ENCODE measurements at places on chromosomes 3 and 15.
A peak's percentile ranks its signal among the peaks of the same experiment; 100 is the strongest.

DNA sequence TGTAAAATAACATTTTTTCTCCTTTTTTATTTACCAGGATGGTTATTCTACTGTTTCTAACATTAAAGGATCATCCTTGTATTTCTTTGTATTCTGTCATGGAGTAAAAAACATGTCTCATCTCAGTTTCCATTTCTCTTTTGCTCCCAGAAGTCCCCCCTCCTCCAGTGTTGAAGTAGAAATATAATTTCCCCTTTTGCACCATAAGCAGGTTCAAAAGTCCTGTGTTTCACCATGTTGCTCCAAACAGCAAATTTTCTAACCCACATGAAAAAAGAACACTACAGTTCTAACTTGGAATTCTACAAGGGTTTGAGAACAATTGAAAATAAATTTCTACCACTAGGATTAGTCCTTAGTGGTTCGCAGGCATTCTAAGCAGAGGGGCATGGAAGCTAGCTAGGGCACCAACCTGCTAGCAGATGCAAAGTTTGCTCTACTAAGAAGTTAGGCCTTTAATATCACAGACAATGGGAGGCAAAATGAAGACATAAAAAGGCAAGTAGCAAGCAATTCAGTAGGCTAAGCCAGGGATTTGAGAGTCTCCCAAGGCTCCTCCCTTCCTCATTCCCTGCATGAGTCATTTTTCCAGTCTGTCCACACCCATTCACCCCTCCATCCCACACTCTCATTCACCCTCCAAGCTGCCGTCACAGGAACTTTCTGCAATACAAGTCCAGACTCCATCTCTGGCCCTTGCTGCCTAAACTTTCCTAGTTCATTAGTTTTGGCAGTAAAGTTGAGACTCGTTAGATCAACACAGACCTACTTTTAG lies 2.3 kb upstream of the MBNL1 start:
- no peak for DNase-seq

DNA sequence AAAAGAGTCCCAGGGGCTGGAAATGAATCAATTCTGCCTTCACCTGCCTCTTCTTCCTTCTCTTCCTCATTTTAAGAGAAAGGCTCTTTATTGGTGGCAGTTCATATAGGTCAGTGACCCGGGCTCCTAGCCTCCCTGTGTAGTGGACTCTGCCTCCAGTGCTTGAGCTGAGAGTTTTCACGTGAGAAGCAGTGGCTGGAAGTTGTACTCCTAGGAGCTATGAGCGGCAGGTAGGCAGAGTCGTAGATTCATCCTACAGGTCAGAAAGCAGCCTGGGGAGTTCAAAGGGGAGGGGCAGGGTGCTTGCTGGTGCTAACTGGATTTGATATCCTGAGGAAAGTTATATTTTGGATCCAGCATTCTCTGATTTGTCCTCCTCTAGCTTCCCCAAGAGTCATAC lies 101.1 kb downstream of the RPLP1 start:
- no peak for DNase-seq

GRCh38 chr3:194987571-194988494 lies 283.1 kb downstream of the XXYLT1 start:
- DNase-seq, result no peak

DNA sequence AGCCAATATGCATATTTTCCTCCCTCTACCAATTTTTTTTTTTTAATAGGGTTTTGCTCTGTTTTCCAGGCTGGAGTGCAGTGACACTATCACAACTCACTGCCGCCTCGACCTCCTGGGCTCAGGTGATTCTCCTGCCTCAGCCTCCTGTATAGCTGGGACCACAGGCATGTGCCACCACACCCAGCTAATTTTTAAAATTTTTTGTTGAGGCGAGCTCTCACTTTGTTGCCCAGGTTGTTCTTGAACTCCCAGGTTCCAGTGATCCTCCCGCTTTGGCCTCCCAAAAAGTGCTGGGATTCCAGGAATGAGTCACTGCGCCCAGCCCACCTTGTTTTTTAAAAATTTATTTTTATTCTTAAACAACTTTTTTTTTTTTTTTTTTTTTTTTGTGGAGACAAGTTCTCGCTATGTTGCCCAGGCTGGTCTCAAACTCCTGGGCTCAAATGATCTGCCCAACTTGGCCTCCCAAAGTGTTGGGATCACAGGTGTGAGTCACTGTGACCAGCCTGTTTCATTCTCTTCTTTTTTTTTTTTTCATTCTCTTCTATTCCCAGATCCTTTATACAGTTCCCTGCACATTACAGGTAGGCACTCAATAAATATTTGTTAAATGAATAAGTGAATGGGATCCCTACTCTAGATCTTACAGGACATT lies 40.5 kb upstream of the PIK3CB start:
- no peak for DNase-seq

- peak; percentile 73 for DNase-seq
Observed at GRCh38 chr3:125051715-125052581, 3.8 kb downstream of the HEG1 start.

GRCh38 chr3:171535133-171535532 lies 74.9 kb upstream of the TNIK start:
- DNase-seq, result no peak

DNA sequence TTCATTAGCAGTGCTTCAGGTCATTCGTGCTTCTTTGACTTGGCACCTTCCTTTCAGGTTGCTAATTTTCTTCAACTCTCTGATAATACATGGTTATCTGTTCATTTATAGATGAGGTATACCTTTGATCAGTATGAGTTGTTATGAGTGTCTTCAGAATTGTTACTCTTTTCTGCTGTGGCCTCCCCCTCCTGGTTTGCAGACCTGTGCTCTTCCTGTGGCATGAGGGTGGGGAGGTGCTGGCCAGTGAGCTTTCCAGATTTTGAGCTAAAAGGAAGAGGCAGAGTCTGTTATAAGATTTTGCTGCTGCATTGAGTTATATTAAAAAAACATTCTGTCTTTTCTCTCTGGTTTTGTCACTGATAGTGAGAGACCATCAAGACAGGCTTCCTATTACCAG lies 30.8 kb upstream of the GOLGA6L9 start:
- DNase-seq, result no peak

- DNase-seq, result no peak
Observed at GRCh38 chr15:63349156-63349555, 32.5 kb downstream of the CA12 start.

DNA sequence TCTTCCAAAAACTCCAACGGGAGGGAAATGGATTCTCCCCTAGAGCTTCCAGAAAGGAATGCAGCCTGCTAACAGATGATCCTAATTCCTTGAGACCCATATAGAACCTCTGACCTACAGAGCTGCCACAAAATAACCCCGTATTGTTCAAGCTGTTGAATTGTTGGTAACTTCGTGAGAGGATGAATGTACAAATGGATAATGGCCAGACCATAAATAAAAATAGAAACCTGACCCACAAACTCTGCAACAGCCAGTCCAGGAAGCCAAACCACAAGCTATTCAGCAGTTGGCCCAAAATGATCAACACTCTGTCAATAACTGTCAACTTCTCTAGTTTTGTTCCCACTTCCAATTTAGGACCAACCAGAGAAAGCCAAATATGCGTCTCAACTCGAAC lies 414.0 kb upstream of the ZNF717 start:
- no peak for DNase-seq

GRCh38 chr3:4877173-4877787 lies 102.0 kb upstream of the BHLHE40 start:
- no peak for DNase-seq

DNA sequence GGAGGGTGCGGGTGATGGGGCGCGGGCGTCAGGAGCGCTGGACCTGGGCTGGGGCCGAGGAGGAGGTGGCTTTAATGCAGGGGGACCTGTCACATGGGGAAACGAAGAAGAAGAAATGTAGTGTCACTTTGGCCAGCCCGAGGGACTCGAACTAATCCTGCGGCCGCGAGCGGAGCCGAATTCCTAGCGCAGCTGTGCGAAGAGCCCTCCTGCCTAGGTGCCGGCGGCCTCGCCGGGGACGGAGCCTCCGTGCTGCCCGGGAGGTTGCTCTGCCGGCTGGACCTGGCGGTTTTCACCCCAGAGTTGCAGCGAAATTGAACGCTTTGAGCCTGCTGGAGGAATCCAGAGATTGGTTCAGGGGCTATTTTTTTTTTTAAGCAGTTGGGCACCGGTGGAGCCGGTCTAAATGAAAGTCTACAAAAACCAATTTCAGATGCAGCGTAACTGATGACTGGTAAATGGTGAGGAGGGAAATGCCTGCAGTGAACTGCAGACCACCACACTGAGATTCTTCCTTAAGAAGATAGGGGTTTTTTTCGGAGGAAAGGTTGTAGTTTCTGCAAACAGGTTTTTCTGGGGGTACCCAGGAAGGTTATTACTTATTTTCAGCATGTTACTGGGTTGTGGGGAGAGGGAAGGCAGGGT lies 662 bp downstream of the TMEM108 start:
- DNase-seq, result peak; percentile 24

DNA sequence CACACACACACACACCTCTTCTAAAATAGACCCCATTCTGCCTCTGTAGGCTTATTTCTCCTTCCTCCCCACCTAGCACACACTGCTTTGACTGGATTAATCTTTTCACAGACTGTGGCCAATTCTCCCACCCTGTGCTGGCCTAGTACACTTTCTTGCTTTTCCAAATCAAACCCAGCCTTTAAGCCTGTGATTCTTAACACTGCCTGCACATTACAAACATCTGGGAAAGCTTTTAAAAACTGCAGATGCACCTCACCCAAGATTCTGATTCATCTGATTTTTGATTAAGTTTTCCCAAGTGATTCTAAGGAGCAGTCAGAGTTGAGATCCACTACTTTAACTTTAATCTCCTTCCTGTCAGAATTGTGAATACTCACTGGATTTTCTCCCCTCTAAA lies 12.8 kb downstream of the CSNK1G1 start:
- no peak for DNase-seq

DNA sequence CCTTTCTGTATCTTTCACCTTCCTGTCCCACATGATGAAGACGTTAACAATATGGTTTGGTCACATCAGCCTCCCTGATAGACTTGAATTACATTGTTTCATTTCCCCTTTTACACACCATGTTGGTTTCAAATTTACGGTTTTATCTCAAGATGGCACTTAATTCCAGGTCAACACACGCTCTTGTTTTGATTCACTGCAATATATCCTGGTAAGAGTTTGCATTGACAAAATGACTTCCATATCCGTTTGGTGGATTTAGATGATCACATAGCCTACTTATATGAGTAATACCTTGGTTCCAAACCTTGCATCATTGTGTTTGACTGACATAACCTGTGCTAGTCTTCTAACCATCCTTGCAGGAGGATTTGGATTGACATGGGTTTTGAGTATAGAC lies 499.4 kb downstream of the ROBO1 start:
- DNase-seq, result no peak

DNA sequence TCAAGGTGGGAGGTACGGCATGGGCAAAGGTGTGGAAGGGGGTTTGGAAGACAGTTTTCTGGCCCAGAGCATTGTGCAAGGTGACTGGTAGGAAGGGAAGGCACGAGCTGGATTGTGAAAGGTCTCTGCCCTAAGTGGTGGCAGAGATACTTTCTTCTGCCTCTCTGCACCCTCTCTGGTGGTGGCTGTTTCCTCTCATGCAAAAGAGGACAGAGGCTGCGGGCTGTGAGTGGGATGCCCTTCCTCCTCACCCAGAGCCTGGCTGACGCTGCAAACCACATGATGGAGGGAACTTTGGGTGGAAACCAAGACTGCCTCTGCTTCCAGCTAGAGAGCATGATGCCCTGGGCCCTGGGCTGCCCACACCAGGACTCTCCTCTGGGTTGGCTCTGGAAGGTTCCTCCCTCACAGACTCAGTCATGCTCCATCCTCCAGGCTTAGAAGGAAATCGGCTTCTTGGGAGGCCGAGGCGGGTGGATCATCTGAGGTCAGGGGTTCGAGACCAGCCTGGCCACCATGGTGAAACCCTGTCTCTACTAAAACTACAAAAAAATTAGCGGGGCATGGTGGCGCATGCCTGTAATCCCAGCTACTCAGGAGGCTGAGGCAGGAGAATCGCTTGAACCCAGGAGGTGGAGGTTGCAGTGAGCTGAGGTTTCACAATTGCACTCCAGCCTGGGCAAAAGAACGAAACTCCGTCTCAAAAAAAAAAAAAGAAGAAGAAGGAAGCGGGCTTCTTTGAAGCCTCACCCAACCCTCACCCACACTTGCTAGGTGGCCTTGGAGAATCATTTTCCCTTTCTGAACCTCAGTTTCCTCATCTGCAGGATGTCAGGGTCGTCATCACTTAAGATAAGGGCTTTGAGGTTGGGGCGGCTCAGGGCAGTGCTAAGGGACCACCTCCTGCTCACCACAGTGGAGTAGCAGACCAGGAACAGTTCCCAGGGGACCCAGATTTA lies 8.3 kb downstream of the PSTPIP1 start:
- peak; percentile 29 for DNase-seq

DNA sequence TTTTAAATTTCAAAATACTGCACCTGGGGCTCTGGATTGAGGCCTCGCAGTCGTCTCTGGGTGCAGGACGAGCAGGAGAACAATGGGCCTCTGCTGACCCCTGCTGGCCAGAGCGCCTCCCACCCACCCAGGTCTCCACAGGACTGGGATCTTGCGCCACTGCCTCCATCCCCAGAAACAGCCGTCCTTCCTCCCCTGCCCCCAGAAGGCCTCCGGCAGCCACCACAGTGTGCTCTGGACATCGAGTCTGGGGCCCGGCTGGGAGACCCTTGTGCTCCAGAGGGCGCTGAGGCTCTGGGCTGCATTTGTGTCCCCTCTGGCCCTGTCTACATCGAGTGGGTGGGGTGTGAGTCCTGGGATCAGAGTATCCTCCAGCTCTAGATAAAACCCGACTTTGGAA lies 6.7 kb upstream of the ACSBG1 start:
- DNase-seq, result peak; percentile 76

DNA sequence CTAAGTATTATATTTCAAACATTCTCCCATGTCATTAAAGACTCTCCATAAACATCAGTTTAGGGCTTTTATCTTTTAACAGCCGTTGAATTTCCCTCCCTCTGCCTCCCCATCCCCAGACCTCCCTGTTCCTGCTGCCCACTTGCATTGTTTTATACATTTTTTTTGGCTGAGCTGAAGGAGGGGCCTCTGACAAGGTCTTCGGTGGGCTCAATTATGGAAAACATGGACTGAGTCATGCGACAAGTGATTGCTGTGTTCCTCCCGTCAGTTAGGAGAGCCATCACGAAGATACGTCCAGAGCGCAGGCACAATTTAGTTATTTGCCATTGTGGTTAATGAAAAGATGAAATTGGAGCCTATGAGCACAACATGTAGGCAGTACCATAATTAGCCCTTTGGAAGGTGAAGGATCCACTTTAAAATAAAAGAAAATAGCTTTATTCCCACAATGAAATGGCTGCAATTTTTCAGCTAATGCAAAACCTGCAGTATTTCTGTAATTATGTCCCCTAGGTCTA lies 12.0 kb upstream of the NMNAT3 start:
- no peak for DNase-seq

- DNase-seq, result no peak
Observed at GRCh38 chr3:30258426-30259392, 347.7 kb upstream of the TGFBR2 start.

DNA sequence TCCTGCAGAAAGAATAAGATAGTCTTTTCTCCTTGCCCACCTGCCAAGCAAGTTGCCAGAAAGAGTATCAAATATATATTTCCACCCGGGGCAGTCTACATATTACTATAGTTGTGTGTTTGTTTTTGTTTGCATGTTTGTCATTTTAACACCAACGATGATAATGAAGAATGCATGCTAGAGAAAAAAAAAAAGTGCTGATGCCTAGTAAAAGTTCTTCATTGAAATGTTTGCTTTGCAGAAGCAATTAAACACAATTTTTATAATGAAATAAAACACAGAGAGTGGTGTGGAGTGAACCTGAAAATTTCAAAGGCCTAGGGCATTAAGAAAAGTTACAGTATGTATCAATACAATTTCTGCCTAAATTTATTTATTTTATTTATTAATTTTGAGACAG lies 2.5 kb upstream of the PCLAF start:
- DNase-seq, result no peak

GRCh38 chr3:114299421-114299820 lies 5.6 kb downstream of the TIGIT start:
- peak; percentile 19 for DNase-seq

- no peak for DNase-seq
Observed at GRCh38 chr3:73536336-73536895, 88.3 kb downstream of the PDZRN3 start.
